Activated naive CD4-positive, alpha-beta T cell treated with anti-CD3 and anti-CD28 coated beads, Interleukin-2, amount 50 U/mL, for 72 hours (primary cell): ENCODE measurements at places on chromosomes 12 and 14. TPM values are rescaled to one million over a fixed set of nuclear protein-coding genes. Genes with fewer than 3 reads are reported as not detected.

The TMEM63C gene
- total RNA-seq, result 1.1 TPM

GRCh38 chr12:64125913-64126312 is 96.2 kb downstream of the KICS2 start:
- no peak for DNase-seq

The UBC gene
- 863 TPM for total RNA-seq

DNA sequence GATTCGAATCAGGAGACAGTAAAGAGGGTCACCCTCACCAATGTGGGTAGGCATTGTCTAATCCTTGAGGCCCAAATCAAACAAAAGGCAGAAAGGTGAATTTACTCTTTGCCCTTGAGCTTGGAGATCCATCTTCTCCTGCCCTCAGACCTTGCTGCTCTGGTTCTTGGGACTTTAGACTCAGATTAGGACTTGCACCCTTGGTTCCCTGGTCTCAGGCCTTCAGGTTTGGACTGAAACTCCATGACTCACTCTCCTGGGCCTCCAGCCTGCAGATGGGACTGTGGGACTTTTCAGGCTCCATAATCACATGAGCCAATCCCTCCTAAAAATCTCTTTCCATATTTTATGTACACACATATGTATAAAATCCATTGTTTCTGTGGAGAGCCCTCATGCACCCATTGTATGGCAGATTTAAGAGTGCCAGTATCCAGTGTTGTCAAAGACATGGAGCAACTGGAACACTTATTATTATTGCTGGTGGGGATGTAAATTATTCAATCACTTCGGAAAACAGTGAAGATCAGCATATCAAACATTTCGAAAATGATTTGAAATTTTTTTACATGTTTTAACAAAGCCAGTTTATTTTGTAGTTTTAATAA is 48.7 kb downstream of the EID3 start:
- DNase-seq, result no peak

GRCh38 chr14:68408680-68409079 is 384.2 kb downstream of the ZFP36L1 start:
- DNase-seq, result no peak
